Astrocyte of the hippocampus (primary cell): ENCODE measurements at places on chromosomes 12 and 14.
A peak's percentile ranks its signal among the peaks of the same experiment; 100 is the strongest.

DNA sequence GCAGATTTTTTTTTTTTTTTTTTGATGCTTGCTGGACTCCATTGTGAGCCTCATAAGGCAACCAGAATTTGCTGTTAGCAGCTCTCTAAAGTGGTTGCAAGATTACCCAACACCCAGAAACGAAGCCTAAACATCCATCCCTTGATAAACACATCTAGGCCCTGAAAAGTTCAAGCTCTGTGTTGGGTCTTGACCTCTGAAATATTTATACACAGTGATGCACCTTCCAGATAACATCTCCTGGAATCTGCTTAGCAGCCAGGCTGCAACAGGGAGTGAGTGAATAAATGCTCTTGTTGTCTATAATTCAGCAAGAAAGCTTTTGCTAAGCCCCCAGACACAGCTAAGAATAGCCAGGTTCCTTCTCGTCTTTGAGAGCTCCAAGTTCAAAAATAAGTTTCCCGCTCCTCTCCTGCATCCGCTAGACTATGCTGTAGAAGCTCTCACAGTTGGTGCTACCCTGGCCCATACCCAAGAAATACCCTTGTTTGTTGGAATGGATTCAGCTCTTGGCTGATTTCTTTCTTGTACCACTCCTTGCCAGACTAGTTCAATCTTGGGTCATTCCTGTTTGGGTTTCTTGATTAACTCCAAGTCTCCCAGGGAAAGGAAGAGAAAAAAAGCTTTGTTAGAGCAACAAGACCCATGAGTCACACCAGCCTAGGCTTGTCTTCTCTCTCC is 610.6 kb upstream of the TBX3 start:
- DNase-seq: peak; percentile 51

GRCh38 chr12:24798335-24798734 is 150.6 kb downstream of the BCAT1 start:
- no peak for DNase-seq

DNA sequence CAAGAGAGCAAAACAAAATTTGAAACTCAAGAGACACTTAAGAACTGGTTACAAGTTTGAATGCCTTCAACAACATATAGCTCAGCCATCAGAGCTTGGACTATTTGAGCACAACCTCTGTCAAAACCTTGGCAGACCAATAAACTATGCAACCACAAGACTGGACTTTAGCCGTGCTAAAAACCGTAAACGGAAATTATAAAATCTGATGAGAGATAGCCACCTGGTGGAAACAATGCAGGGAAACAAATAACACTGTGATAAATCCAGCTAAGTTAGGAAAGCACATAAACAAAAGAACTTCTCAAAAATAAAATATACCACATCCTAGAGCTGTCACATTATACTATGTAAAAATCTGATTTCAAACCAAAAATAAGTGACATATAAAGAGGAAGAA is 1074.2 kb upstream of the NOVA1 start:
- DNase-seq: no peak

DNA sequence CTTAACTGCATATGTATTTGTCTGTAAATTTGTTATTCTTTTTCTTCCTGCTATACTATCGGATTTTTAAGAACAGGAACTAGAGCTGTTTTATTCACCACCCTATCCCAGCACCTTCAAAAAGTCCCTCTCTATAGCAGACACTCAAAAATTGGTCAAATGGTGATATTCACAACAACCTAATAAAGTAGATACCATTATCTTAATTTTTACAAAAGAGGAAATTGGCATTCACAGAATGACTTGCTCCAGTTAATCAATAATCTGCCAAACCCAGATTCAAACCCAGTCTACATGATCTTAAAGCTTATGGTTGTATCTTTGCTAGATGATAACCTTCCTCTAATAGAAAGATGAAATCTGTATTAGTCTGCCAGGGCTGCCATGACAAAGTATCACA is 426.6 kb downstream of the EGLN3 start:
- DNase-seq: no peak

GRCh38 chr12:112418273-112418607 is 507 bp upstream of the PTPN11 start:
- DNase-seq: no peak

- no peak for DNase-seq
Observed at GRCh38 chr12:73863546-73863945, 674.1 kb upstream of the ATXN7L3B start.

DNA sequence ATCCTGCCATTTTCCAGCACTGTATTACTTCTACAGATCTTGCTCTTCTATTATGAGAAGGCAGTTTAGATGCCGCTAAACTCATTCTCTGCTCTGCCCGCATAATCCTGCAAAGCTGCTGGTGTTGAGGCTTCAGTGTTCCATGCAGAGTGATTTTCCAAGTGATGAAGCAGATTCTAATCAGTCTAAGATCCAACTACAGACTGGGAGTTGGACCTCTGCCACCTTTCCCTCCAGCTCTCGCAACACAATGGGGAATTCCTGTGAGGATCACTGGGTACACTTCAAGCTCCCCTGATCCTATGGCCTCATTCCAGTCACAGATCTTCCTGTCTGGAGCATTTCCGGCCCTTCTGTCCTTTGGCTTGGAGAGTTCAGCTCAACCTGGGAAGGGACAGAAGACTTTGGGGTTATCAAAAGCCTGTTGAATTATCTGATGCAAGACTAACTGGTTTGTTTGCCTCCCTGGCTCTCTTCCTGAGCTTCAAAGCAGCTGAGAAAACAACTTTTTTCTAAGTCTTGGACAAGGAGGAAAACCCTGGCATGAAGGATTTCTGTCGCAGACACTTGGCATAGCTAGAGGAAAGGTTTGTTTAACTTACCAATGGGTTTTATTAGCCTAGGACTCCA is 333.9 kb downstream of the ZFP36L1 start:
- DNase-seq: peak; percentile 94

DNA sequence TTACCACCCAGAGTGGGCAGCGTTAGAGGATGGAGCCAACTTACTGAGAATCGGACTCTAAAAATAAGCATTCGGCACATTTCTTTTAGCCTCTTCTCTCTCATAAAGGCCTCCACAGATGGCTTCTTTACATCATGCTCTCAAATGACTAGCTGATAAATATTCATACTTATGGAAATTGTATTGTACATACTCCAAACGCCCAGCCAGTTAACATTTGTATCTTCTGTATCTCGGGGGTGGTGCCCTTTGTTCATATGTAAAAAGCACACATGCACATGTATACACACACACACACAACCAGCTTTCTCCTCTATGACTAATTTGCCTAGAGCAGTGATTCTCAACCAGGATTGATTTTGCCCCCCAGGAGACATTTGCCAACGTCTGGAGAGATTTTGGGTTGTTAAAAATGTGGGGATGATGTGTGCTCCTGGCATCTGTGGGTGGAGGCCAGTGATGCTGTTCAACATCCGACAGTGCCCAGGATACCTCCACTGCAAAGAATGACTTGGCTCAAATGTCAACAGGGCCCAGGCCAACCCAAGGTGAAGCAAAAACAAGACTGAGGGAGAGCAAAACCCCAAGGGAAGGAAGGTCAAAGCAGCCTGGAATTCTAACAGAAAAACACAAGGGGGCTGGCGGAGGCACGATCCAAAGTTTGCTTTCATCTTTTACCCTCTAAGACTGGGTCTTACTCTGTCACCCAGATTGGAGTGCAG is 15.2 kb upstream of the CDK2AP1 start:
- no peak for DNase-seq

DNA sequence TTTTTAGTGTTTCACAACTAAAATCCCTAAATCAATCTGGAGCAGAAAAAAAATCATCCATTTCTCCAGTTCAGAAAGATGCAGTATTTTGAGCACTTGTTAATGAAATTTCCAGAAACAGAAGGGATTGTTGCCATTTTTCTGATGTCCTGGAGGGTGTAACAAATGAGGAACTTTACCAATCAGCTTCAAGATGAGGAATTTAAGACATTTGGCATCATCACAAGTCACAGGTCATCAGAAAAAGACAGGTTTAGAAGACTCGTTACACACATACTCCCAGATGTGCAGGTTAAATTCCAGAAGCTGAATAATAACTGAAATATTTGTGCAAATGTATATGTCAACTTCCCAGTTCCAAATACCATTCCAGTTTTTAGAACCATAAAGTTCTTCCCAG is 482 bp upstream of the PSMC1 start:
- DNase-seq: no peak
